ENCODE measurements at places on chromosomes 7 and 10.

DNA sequence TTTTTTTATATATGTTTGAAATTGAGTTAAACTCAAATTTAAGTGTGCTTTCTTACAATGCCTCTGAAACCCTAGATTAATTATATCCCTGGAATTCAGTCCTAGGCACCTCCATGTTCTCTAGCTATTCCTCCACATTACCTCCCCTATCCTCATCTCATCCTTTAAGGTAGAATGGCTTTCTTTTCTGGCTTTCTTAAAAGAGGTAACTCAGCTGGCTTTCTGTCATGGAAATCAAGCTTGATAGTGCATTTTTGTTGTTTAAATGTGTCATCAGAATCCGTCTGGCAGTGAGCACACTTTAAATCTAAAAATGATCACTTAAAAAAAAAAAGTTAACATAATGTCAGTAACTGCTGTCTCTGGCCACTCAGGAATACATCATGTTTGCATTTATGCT is 42.2 kb downstream of the AHR start:
- no peak for DNase-seq

GRCh38 chr7:99190359-99191009 is 17.4 kb downstream of the KPNA7 start:
- DNase-seq: no peak

GRCh38 chr10:20415684-20416083 is 481.4 kb downstream of the NEBL start:
- DNase-seq: no peak

GRCh38 chr10:43250615-43251418 is 16.0 kb downstream of the RASGEF1A start:
- DNase-seq: no peak

DNA sequence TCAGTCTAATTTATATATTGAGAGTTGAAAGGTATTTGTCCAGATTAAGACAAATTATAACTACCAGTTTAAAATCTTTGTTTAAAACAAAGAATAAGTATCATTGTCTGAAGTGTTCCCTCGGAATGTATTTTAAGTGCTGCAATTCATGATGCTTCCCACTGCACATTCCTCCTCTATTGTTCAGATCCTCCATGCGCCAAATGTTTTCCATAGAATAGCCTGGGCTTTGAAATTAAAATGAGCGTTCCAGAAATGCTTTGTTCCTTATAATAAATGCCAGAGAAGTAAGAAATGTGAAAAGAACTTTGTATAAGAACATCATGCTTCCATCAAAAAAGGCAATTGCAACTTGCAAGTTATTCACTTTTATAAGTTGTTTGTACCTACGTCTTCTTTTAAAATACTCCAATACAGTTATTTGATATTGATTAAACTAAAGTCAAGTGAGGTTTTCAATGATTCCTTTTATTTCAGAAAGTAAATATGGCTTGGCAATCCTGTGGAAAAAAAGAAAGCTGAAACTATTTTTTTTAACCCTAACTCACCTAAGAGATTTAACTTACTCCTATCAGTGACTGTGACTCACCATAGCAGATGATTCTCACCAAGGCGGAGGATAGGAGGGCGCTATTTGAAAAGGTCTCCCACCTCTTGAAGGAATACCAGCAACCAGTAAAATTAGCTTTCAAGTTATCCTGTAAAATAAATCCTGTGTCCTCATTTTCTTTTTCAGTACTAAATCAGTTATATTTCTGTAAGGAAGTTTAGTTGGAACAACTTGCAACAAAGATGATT is 85.8 kb downstream of the CTNNA3 start:
- DNase-seq: no peak

DNA sequence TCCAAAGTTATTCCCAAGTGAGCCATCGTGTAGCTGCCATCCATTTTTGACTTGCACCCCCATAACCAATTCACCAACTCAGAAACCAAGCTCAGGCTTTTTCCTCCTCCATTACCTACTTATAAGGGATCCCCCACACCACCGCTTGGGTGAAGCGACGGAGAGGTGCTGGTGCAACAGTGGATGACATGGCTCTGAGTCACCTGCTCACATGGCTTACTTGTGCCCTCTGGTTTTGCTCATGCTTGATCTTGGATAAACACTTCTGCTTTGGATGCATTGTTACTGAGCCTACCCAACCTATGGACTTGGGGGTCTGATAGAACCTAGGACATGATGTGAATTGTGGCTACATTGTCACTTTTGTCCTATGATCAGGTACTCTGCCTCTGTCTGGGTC is 12.0 kb upstream of the AKR1B1 start:
- DNase-seq: no peak

- DNase-seq: no peak
Measured at GRCh38 chr10:58980826-58981415, 195.5 kb upstream of the PHYHIPL start.

- DNase-seq: no peak
Measured at GRCh38 chr10:76197293-76197692, 765.9 kb downstream of the LRMDA start.

- DNase-seq: no peak
Measured at GRCh38 chr10:102230264-102230860, 4.3 kb downstream of the ELOVL3 start.

- no peak for DNase-seq
Measured at GRCh38 chr10:84660450-84661159, 332.2 kb downstream of the CCSER2 start.

DNA sequence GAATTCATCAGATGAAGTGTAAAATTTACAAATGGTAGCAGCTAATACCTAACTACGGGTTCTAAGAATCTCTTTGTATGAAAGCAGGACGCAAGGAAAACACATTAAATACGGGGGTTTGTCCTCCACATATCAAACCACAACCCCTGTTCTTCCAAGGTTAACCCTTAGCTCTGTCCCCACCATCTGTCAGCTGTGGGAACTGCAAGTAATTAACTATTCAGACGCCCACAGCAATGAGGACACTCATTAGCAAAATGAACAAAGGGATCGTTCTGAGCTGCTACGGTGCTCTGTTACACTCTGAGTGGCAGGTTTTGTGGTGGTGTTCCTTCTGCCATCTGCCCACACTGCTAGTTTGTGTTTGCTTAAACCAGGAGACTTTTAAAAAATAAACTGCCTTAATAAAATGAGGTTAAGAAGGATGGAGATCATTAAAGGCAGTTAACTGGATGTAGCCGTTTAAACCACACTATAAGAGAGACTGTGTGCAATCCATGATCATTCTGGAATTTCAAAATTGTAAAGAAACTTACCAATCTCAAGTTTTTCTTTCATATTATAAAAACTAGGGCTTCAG is 51.4 kb downstream of the C10orf67 start:
- no peak for DNase-seq

- no peak for DNase-seq
Measured at GRCh38 chr7:142356166-142356565, 98.3 kb upstream of the PRSS58 start.

GRCh38 chr10:62541811-62542210 is 167.6 kb downstream of the ZNF365 start:
- DNase-seq: no peak

- no peak for DNase-seq
Measured at GRCh38 chr7:128946936-128947830, 9.5 kb downstream of the IRF5 start.

- no peak for DNase-seq
Measured at GRCh38 chr7:131581241-131582051, 25.0 kb upstream of the PODXL start.

DNA sequence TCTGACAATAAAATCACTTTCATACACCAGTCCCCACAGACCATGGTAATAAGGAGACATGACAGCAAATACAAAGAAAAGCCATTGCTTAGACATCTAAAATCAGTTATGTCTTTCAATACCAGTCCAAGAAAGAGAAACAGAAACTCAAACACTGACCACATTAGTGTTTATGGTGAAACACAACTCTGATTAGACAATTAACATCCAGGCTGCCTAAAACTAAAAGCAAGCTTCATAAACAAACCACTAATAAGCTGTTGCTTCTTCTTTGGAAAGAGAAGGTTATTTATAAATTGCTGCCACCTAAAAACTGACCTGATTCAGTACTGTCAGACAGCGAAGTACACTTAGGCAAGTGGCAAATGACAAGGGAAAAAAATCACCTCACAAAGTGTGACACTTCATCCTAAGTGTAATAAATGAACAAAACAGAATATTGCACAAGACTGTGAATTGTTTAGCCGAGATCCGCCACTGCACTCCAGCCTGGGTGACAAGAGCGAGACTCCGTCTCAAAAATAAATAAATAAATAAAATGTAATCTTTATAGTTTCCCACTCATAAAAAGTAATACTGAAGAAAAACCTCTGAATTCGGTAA is 277.4 kb downstream of the PARD3 start:
- no peak for DNase-seq

- no peak for DNase-seq
Measured at GRCh38 chr10:3935933-3936359, 150.9 kb upstream of the KLF6 start.

DNA sequence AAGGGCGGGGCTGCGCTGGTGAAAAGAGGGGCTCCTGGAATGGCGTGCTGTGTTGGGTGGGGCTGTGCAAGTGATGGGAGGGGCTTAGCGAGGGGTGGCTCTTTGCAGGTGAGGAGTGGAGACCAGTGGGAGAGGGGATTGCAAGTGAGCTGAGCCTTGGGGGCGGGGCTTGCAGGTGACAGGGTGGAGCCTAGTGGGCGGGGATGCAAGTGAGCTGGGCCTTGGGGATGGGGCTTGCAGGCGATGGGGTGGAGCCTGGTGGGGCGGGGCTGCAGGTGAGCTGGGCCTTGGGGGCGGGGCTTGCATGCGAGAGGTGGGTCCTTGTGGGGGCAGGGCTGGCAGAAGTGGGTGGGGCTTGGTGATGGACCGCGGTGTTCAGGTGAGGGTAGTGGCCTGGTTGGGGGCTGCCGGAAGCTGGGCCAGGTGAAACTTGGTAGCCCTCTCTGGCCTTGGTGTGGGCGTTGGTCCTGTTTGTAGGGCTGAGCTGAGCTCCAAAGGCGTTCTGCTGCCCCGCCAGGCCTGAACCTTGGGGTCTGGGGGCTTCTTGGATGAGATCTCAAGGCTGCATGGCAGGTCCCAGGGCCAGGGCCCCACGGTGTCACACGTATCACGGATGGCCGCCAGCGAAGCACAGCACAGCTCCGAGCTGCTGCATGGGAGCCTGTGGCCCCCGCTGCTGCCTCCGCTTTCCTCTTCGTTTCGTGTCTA is 743 bp upstream of the PITRM1 start:
- DNase-seq: peak; percentile 94

DNA sequence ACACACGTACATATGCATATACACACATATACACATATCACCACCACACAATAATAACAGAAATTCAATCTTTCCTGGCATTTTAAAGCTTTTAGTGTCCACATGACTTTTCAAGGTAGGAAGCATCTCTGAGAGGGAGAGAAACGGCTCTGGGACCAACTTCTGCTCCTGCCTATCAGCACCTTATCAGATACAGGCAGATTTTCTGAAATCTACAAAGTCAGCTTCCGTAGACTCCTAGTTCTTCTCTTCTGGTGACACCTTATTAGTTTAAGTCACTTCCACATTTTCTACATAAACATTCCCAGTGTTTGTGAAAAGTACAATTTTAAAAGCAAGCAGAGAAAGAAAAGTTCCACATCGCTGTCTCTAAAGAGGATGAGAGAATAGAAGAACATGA is 74.5 kb downstream of the ZNF22 start:
- no peak for DNase-seq

- DNase-seq: no peak
Measured at GRCh38 chr7:93161181-93161762, 13.1 kb upstream of the SAMD9L start.

GRCh38 chr7:134885967-134886352 is 100.3 kb upstream of the AGBL3 start:
- no peak for DNase-seq

- no peak for DNase-seq
Measured at GRCh38 chr7:22202141-22202540, 154.8 kb downstream of the RAPGEF5 start.

DNA sequence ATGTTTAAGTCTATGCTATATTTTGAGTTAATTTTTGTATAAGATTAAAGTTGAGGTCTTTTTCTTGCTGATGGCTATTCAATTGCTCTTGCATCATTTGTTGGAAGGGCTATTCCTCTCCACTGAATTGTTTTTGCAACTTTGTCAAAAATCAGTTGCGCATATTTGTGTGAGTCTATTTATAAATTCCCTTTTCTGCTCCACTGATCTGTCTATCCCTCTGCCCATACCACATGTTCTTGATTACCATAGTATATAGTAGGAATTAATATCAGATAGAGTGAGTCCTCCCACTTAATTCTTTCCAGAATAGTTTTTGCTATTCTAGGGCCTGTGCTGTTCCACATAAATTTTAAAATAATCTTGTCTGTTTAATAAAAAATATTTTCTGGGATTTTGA is 152.4 kb upstream of the ADCY1 start:
- no peak for DNase-seq
